Activated CD8-positive, alpha-beta memory T cell treated with anti-CD3 and anti-CD28 coated beads, Interleukin-2, amount 10 ng/mL, durations not matched to agents 7 days and 5 days (primary cell): ENCODE measurements at places on chromosomes 7 and 10. TPM values are rescaled to one million over a fixed set of nuclear protein-coding genes. Genes with fewer than 3 reads are reported as not detected.

Gene AHR
- 23.8 TPM for total RNA-seq

GRCh38 chr7:12111422-12112405, 99.4 kb upstream of the TMEM106B start:
- no peak for DNase-seq

DNA sequence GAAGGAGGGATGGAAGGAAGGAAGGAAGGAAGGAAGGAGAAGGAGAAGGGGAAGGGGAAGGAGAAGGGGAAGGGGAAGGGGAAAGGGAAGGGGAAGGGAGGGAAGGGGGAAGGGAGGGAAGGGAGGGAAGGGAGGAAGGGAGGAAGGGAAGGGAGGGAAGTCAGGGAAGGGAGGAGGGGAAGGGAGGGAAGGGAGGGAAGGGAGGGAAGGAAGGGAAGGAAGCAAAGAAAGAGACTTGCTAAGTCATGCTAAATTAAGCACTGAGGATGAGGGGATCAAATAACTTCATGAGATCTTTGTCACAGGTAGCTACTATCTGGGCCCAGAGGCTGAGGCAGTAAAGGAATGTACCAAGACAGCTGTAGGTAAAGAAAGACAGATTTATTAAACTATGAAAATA, 116.4 kb downstream of the TRIL start:
- DNase-seq = no peak

DNA sequence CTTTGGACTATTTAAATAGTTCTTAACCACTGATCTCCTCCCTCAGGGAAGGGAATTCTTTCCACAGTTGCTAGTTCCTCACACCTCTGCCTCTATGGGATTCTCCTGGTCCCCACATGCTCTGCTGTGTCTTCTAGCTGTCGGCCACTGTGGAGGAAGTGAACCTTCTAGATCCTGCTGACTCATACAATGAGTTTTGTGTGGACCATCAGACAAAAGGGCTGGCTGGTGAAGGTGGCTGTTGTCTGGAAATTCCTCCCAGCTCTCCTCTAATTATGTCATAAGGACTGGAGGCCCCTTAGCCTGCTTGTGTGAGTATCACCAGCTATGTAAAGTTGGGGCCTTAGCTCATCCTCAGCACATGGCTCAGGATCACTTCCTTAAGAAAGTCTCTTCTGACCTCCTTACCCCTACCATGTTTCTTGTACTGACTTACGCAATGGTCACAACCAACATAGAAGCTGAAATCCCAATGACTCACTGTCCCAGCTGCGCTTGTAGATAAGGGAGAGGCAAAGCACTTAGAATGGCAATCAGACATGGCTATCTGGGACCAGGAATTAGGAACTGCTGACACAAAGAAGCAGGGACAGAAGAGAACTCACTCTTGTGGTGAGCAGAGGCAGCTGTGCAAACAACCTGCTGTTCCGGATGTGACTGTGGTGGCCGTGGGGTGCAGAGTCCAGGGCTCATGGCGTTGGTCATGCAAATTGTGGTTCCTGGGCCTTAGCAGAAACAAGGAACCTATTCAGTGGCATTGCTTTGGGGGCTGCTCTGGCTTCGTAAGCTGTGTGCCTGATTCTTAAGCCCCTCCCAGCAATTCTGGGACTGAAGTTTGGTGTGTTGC, 2.5 kb upstream of the MACC1 start:
- DNase-seq = peak; percentile 51

- no peak for DNase-seq
Measured at GRCh38 chr7:99326408-99326782, 697 bp downstream of the ARPC1A start.

GRCh38 chr10:18068401-18068800, 71.8 kb upstream of the CACNB2 start:
- DNase-seq = no peak

DNA sequence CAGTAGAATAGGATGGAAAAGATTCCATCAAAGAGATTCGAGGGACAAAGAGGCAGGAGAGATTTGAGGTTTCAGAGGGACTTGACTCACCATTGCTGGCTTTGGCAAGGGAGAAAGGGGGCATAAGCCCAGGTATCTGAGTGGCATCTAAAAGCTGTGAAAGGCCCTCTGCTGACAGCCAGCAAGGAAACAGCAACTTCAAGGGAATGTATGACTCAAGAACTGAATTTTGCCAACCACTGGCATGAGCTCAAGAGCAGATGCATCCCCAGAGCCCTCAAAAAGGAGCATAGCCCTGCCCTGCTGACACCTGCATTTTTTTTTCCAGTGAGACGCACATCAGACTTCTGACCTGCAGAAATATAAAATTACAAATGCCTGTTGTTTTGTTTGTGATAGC, 19.6 kb upstream of the ADAM12 start:
- no peak for DNase-seq

- no peak for DNase-seq
Measured at GRCh38 chr7:120989257-120990220, 1.0 kb downstream of the CPED1 start.

GRCh38 chr10:17665747-17666146, 21.8 kb downstream of the STAM start:
- DNase-seq = no peak

DNA sequence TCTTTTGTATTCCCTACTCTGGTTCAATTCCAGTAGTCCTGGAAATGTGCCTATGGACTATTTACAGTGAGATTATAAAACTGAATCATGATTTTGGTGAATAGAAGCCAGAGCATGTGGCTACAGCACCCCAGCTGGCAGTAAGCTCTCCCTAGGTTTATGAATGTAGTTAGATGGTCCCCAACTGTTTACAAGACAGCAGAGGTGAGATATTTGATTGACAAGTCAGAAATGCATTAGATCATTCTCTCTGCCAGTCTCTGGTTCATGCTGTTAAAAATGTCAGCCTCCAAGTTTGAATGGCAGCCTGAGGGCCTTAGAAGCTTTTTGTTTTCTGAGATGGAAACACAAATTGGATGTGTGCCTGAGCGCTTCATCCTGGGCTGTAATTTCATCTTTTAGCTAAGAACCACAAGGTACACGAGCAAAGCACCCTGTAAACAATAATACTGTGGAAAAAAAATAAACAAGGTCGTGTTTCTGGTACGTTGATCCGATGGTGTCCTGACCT, 85.0 kb downstream of the BTRC start:
- DNase-seq = no peak

GRCh38 chr7:22858640-22859561, 36.3 kb upstream of the TOMM7 start:
- no peak for DNase-seq

GRCh38 chr10:102111276-102111675, 8.9 kb downstream of the LDB1 start:
- DNase-seq = no peak

GRCh38 chr7:124251636-124252035, 218.8 kb upstream of the TMEM229A start:
- DNase-seq = no peak

- DNase-seq = no peak
Measured at GRCh38 chr10:109977382-109977806, 30.4 kb upstream of the ADD3 start.

Gene TBX20
- not detected for total RNA-seq

GRCh38 chr10:122264931-122265330, 6.2 kb upstream of the BTBD16 start:
- no peak for DNase-seq

Gene SCART1
- 0.82 TPM for total RNA-seq

Gene NOD1
- 20.8 TPM for total RNA-seq

Gene PDIA4
- total RNA-seq = 99.4 TPM
